GM18507 (cell line): ENCODE measurements at places on chromosomes 5 and 9.

GRCh38 chr5:116534964-116535651, 39.5 kb downstream of the SEMA6A start:
- no peak for DNase-seq

DNA sequence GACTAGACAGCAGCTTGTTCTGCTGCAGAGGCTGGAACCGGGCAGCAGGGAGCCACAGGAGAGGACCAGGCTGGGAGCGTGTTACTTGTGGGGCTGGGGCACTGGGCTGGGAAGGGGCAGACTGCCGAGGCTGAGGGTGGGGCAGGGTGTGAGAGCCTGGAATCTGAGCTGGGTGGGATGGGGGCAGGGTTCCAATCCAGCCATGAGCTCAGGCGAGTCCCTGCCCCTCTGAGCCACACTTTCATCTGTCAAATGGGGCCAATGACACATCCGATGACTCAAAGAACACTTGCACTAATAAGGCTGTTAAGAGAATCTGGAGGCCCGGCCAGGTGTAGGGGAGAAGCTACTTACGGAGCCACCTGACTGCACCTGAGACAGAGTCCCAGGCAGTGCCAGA, 18.7 kb upstream of the WDR38 start:
- DNase-seq, result no peak

DNA sequence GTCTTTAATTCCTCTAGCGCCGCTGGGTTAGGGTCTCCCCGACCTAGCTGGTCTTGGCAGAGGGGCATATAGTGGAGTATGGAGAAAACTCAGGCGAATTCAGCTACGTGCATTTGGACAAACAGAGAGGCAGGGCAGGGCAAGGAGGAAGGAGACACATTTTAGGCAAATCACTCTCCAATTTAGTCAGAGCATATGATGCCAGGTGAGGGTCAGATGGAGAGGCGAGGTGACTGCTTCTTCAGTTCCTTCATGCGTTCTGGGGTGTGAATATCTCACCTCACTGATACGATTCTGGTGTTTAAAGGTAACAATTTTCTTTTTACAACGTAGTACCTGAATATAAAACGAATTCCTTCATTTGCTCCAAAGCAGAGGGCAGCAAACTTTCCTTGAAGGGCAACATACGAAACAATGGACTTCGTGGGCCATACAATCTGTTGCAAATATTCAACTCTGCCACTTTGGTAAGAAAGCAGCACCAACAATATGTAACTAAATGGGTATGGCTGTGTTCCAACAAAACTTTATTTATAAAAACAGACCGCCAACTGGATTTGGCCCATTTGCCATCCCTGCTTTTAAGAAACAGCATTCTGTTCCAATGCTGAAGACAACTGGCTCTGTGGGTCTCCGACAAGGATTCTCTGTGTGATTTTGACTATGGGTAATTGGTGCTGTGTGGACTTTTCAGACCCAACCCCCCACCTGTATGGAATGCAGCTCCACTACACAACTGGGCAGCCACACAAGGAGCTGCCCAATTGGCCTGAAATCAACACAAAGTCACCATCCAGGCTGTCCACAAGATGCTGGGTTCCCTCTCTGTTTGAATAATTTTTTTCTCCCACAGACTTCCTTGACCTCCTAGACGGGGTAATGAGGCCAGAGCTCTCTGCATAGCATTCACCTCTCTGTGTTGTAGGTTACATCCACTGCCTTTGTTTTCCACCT, 53.8 kb downstream of the RAPGEF1 start:
- no peak for DNase-seq

DNA sequence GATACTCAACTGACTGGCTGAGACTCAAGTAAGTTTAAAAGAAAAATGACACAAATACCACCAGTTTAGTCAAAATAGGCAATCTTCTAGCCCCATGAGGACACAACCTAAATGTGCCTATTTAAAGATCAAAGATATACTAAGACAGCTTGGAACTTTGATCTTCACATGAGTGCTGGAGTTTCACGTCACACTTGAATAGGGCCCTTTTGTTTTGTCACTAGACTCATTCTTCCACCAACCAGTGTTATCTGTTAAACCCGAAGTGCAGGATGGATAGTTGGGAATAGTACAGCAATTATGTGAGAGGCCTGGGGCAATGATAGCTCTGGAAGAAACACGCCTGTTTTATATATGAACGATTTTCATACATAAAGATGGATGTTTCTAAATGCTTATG, 792.8 kb upstream of the NUDT12 start:
- DNase-seq, result no peak

DNA sequence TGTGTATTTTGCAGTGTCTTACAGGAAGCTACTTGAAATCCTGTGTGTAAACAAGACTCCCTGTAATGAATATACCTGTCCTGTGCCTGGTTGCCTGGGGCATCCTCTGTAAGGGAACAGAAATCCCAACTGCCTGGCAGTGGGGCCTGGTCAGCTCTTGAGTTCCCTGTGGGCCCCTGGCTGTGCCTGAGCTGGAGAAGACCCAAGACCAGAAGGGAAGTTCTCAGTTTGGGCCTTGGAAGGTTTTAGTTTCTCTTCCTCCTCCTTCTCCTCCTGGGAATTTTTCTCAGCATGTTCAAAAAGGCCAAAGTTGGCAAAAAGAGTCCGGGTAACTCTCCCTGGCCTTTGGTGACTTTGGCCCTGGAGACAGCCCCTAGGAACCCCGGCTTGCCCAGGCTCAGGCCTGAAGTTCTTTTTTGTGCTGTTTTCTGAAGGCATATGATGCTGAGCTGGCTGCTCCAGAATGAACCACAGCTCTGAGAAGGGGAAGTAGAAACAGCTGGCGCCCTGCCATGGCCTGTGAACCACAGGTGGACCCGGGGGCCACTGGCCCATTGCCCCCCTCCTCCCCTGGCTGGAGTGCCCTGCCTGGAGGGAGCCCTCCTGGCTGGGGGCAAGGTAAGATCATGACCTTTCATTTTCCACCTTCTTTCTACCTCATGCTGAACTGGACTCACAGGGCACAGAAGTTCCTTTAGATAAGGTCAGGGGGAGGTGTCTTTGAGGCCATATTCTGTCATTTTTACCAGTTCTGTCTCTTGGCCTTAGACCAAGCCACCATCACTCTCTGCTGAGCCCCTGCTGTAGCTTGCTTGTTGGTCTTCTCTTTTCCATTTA, 5.8 kb downstream of the TMEM268 start:
- DNase-seq, result no peak
